Stimulated activated naive CD8-positive, alpha-beta T cell treated with anti-CD3 and anti-CD28 coated beads, Interleukin-15, amount 100 ng/mL, for 72 hours (primary cell): ENCODE measurements at places on chromosomes 1 and 21.

GRCh38 chr1:2231532-2232254 is 3.6 kb downstream of the SKI start:
- peak; percentile 67 for DNase-seq

DNA sequence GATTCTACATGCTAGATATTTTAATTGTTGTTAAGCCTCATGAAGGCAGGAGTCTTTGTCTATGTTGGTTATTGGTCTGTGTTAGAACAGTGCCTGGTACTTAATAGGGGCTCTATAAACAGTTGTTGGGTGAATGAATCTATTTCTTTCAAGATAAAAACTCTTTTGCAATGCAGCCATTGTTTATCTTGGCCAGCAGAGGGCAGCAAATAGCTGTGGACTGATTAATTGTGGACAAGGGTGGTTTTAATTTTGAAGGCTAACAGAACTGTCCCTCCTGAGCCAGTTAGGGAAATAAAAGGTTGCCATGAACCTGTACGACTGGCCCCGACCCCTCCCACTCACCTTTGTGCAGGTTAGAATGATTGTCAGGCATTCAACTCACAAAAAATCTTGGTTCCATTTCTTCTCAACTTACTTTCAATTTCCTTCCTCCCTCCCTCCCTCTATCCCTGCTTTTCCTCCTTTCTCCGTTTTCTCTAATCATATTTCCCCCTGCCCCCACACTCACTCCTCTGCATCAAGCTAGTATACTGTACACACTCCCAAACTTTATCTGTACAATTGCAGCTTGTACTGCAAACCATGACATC is 66.3 kb upstream of the DIRAS3 start:
- DNase-seq, result peak; percentile 35

DNA sequence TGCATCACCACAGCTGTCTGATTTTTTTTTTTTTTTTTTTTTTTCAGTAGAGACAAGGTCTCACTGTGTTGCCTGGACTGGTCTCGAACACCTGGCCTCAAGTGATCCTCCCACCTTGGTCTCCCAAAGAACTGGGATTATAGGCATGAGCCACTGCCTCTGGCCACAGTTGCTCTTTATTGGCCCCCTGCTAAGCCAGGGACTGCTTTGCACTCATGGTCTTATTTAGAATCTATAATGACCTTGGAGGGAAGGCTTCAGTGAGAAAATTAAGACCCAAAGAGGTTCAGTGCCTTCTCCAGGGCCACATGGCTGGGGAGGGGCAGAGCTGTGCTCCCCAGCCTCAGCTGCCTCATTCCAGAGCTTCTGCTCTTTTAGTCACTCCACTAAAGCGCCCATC is 84.9 kb downstream of the PTPRU start:
- no peak for DNase-seq

- DNase-seq, result no peak
These were observed 407.1 kb downstream of the LMO4 start for GRCh38 chr1:87735750-87736149.

GRCh38 chr1:9421533-9421873 is 117.8 kb upstream of the SLC25A33 start:
- no peak for DNase-seq

DNA sequence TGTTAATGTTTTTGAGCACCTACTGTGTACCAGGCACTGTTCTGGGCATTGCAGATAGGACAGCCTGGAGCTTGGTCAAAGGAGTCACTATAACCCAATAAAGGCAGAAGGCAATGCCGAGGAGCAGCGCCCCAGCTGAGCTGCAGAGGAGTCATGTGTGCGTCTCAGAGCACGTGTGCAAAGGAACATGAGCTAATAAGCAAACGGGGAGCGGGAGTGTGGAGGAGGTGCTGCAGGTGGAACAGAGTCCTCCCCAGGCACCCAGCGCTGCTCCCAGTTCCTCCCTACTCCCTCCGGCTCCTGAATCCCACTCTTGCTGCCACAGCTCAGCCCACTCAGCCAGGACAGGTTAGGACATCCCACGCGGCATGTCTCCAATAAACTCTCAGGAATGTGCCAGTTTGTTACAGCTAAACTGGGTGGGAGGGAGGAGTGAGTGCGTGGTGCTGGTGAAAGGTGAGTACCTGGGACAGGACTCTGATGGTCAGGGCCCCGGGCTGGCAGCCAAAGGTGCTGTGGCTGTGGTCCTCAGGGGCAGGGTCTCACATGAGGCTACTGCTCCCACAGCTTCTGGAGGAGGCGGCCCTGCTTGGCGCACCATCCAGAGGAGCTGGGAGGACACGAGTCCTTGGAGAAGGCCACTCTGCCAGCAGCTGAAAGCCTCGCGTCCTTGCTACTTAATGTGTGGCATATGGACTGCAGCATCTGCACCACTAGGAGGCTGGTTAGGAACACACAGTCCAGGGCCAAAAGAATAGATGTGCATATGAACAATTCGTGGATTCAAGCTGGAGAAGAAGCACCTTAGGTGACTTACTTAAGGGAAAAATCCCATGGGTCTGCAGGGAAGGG is 52.3 kb downstream of the GRIK3 start:
- no peak for DNase-seq

DNA sequence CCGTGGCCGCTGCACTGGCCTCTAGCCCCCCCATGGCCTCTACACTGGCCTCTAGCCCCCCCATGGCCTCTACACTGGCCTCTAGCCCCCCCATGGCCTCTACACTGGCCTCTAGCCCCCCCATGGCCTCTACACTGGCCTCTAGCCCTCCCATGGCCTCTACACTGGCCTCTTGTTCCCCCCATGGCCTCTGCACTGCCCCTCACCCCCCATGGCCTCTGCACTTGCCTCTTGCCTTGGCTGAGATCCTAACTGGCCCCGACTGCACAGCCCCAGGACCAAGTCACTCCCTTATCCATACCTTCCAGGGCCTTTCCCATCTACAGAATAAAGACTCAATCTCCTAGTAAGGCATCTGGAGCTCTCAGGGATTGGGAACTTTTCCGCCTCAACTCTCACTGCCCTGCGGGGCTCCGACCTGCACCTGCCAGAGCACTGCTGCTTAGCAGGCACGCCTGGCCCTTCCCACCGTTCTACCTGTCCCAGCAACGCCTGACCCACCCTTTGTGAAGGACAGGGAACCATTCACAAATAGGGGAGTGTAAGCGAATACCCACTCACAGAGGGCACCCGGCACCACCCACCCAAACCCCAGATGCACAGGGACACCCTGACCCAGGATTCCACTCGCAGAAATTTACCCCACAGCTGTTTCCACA is 38.8 kb downstream of the ACOT7 start:
- no peak for DNase-seq

- DNase-seq, result no peak
These were observed 339.7 kb downstream of the PTPRC start for GRCh38 chr1:198978523-198978922.

GRCh38 chr1:109485001-109485400 is 1.3 kb downstream of the ATXN7L2 start:
- no peak for DNase-seq

DNA sequence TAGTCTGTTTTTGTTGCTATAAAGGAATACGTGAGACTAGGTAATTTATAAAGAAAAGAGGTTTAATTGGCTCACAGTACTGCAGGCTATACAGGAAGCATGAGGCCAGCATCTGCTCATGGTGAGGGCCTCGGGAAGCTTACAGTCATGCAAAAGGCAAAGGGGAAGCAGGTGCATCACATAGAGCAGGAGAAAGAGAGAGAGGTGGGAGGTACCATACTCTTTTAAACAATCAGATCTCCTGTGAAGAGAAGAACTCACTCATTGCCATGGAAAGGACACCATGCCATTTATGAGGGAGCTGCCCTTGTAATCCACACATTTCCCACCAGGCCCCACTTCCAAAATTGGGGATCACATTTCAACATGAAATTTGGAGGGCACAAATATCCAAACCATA is 12.7 kb downstream of the PPP1R12B start:
- DNase-seq, result no peak
